CD4-positive, alpha-beta T cell treated with Interleukin-12 subunit alpha and Interleukin-12 subunit beta, for 1 hour (primary cell): ENCODE measurements at places on chromosomes 4 and X.
A peak's percentile ranks its signal among the peaks of the same experiment; 100 is the strongest.

- no peak for DNase-seq
Measured at GRCh38 chrX:119235051-119235511, 1.0 kb upstream of the PGRMC1 start.

GRCh38 chrX:129877401-129877800, 28.6 kb upstream of the UTP14A start:
- DNase-seq, result no peak

- DNase-seq, result no peak
Measured at GRCh38 chr4:115454228-115454627, 340.8 kb upstream of the NDST4 start.

DNA sequence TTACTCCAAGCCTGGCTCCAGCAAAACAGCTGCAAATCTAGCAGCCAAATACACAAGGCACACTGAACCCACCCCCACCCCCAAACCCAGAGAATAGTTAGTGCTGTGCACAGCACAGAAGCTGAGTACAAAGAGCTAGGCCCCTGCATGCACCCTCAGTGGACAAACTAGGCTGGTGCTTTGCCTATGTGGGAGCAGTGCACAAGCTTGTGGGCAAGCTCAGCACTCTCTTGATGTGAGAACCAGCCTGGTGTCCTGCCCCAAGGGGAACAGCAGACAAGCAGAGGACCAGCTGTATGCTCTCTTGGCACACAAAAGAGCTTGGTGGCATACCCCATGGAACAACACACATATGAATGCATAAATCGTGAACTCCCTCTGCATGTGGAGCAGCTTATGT, 81.7 kb downstream of the FAAH2 start:
- no peak for DNase-seq

- peak; percentile 8 for DNase-seq
Measured at GRCh38 chrX:149493567-149494562, 11.2 kb downstream of the IDS start.

DNA sequence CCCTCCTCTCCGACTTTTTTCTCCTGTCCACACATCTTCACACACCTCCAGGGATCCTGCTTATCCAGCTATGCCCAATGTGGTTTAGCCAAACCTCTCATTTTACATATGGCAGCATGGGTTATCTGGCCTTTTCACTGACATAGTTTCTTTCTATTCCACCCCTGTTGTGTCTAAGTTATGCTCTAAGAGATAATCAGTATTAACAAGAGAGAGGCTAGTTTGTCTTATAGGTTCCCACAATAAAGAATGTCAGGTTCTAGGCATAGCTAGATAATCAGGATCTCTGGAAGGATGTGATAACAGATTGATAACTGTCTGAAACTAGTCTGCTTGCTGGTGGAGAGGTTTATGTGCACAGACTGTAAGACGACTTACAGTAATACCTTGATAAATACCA, 7.7 kb upstream of the GALNT7 start:
- DNase-seq, result no peak

GRCh38 chr4:140152751-140153418, 1.1 kb downstream of the MAML3 start:
- DNase-seq, result peak; percentile 39

GRCh38 chr4:189302719-189303118, 638.0 kb upstream of the FRG1 start:
- no peak for DNase-seq

GRCh38 chr4:88075336-88075735, 67.9 kb downstream of the PKD2 start:
- no peak for DNase-seq

GRCh38 chr4:8076023-8076422, 82.6 kb downstream of the ABLIM2 start:
- DNase-seq, result no peak

DNA sequence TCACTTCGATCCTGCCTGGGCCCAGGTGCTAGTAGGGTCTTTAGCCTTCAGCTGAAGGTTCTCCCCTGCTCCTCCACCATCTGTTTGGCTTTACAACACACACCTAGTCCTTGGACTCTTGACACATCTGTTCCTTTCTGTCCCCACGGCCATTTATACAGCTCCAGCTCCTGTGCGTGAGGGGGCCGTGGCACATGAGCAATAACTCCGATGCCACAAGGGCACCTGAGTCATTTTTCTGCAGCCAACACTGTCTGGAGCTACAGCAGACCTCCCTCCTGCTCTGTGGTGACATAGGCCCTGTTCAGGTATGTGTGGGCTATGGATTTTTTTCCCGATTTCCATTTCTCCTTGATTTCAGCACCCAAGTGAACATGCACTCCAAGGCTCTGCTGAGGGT, 44.7 kb upstream of the BCOR start:
- no peak for DNase-seq

DNA sequence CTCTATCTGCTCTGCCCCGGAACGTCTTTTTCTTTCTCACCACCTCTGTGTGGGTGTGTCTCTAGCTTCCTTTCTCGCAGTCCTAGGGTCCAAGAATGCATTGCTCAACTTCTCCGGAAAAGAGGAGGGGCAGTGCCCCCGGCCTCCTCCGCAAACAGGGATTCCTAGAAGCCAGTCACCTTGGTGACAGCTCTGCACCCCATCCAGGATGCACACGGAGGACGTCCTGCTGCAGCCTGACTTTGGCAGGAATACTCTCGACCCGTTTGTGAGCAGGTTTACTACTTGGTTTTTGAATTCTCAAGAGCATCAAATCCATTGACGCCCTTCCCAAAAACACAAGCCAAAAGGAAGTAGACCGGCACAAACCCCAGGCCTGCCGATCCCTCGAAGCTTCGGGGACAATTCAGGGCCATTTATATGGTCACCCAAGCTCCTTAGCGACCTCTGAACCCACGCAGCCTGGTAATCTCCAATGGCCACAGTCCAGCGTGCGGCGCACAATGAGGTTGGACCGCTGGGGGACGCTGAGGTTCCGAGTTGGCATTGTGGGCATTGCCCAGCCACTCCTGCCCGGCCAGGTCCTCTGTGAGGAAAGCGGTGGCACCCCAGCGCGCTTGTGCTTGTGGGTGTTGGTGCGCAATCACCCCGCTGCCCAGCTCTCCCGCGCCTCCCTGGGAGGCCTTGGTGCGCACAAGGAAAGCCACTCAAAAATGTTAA, 9.8 kb downstream of the NKX3-2 start:
- no peak for DNase-seq

GRCh38 chr4:101127176-101127790, 220.0 kb downstream of the PPP3CA start:
- DNase-seq, result no peak

- no peak for DNase-seq
Measured at GRCh38 chr4:83180431-83180968, 66.0 kb upstream of the PLAC8 start.

GRCh38 chr4:182904211-182904761, 12.9 kb downstream of the DCTD start:
- no peak for DNase-seq

- DNase-seq, result no peak
Measured at GRCh38 chrX:48467281-48467761, 2.7 kb downstream of the SLC38A5 start.
